ENCODE measurements at places on chromosomes 7 and 10.

GRCh38 chr10:131464789-131465188 is 153.3 kb upstream of the TCERG1L start:
- no peak for DNase-seq

GRCh38 chr7:122014697-122015096 is 129.4 kb downstream of the AASS start:
- no peak for DNase-seq

GRCh38 chr10:34884272-34884952 is 69.3 kb upstream of the PARD3 start:
- no peak for DNase-seq

GRCh38 chr7:56578612-56579011 is 462.4 kb upstream of the NUPR2 start:
- DNase-seq = no peak

- DNase-seq = no peak
These were observed 102.1 kb downstream of the PPP1R17 start for GRCh38 chr7:31788883-31789680.

DNA sequence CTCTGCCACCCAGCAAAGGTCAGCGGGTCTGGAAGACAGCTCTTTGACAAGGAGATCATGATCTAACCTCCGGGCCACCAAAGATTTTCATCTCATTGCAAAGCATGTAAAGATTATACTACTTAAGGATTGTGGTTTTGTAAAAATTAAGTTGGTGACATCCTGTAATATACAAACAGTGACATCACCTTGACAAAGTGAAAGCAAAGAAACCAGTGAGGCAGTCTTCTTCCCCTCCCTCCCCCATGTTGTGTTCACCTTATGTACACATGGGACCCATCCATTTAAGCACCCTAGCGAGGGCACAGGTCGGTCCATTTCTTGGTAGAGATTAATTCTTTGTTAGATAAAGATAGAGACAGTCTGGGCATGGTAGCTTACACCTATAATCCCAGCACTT is 3.9 kb downstream of the MDH2 start:
- DNase-seq = no peak

- DNase-seq = no peak
These were observed 12.3 kb downstream of the UPP1 start for GRCh38 chr7:48101352-48101751.
